WERI-Rb-1 (cell line): ENCODE measurements at places on chromosomes 2 and 18.

- DNase-seq = no peak
Measured at GRCh38 chr18:56853961-56854360, 202.8 kb downstream of the WDR7 start.

DNA sequence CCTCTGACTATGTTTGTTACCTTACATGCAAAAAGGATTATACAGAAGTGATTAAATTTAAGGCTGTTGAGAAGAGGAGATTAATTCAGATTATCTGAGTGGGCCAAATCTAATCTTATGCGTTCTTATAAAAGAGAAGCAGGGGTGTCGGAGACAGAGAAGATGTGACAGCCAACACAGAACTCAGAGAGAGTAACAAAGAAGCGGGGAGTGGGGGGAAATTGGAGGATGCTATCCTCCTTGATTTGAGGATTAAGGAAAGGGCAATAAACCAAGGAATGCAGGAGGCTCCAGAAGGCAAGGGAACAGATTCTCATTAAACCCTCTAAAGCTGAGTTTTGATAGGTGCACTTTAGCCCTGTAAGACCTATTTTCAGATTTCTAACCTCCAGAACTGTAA, 291.3 kb upstream of the REG3G start:
- peak; percentile 66 for DNase-seq

DNA sequence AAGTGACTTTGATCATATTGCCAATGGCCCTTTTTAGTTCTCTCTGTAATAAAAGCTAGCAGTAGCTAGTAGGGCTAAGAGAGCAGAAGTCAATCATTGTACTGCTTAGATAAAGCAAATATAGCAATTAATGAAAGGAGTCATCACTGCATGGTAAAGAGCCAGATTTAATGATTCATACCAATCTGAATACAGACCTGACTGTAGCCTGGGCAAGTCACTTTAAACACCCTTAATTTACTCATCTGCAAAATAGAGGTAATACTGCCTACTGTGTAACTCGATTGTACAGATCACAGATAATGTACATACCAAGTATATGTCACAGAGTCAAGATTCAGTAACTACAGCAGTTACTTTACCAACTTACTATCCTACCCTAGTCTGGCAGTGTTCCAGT, 63.6 kb downstream of the ASXL2 start:
- DNase-seq = no peak

- DNase-seq = no peak
Measured at GRCh38 chr2:204051476-204051875, 114.9 kb downstream of the ICOS start.

DNA sequence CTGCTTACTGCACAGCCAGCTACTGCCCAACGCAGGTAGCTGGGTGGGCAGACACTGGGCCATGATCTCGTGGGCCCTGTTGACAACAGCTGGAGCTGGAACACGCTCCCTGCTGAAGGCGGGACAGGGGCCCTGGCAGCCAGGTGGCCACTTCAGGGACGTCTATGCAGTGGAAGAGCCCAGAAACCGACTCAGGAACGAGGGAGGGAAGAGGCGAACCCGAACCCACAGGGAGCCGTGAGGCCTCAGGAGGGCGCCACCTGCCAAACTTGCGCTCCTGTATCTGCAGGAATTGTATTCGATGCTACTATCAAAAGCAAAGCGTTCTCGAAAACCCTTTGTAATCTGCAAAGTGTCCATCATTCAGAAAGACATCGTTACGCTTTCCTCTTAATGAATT, 198.4 kb downstream of the EIPR1 start:
- DNase-seq = peak; percentile 70

GRCh38 chr18:67589325-67589724, 72.8 kb upstream of the DSEL start:
- DNase-seq = no peak

GRCh38 chr2:120783371-120783791, 47.7 kb downstream of the GLI2 start:
- no peak for DNase-seq

DNA sequence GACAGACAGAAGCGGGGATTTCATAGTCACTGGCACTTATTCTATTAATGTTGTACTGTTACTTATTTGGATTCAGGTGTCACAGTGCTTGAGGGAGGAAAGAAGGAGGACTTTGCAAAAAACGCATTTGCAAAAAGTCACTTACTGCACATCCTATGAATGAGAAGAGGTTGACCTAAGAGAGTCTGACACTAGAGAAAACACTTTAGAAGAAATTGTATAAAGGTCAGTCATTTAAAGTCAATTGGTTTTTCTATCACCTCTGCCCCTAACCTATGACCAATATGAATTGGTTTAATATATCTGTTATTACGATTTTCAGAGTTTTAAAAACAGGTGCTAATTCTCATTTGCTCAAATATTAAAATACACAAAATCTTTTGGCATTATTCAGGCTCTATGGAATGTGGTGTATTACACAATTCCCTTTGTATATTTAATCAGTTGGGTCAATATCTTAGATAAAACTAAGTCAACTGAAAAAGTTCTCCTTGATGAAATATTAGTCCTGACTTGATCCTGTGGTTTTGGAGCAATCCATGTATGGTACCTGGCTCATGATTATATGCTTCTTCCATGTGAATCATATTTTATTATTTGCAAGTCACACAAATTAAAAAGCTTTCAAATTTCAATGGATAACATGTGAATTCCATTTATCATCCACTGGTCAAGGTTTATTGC, 157.4 kb downstream of the CDH2 start:
- no peak for DNase-seq

GRCh38 chr2:197571627-197572271, 55.9 kb downstream of the MOB4 start:
- no peak for DNase-seq

- DNase-seq = no peak
Measured at GRCh38 chr2:119389615-119390306, 23.0 kb downstream of the DBI start.

DNA sequence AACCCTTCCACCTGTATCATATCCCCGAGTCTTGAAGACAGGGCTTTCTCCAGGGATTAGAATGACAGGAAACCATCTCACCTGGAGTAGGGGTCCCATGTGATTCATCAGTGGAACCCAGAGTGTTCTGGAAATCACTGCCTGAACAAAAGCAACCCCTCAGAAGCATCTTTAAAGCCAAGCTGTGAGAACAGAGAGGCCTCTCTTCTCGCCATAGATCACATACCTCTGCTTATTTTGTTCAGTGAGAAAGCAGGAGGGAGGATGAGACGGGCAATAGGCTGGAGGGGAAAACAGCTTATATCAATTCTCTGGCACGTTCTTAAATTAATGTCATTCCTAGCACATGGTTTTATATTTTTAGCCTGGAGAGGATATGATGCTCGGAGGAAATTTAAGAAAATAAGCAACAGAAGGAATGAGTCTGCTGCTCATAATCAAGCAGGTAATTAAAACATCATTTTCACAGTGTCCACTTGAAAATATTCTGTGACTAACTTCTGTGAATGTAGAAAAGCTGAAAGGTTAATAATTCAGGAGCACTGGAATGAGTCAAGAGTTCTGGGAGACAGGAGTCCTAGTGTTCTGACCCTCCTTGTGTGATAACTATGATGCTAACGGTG, 213.6 kb upstream of the SP5 start:
- DNase-seq = no peak

DNA sequence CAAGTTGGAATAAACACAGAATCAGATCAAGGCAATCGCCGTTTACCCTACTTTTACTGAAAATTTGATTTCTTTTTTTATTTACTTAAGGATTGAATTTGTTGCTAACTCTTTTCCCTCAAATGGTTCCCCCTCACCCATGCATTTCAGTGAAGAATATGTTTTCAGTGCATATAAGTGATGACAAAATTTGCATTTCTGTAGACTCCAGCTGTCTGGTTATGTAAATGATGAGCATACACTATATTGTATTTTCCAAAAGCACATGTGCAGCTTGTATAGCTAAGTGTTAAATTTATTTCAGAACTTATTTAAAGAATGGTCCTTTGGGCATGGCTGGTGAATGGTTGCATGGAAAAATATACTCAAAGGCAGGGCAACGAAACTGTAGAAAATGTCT, 437.7 kb downstream of the PTPRM start:
- DNase-seq = no peak

GRCh38 chr18:8776013-8776943, 70.9 kb downstream of the MTCL1 start:
- DNase-seq = peak; percentile 78

- DNase-seq = no peak
Measured at GRCh38 chr2:193542762-193543161, 1348.0 kb upstream of the TMEFF2 start.

DNA sequence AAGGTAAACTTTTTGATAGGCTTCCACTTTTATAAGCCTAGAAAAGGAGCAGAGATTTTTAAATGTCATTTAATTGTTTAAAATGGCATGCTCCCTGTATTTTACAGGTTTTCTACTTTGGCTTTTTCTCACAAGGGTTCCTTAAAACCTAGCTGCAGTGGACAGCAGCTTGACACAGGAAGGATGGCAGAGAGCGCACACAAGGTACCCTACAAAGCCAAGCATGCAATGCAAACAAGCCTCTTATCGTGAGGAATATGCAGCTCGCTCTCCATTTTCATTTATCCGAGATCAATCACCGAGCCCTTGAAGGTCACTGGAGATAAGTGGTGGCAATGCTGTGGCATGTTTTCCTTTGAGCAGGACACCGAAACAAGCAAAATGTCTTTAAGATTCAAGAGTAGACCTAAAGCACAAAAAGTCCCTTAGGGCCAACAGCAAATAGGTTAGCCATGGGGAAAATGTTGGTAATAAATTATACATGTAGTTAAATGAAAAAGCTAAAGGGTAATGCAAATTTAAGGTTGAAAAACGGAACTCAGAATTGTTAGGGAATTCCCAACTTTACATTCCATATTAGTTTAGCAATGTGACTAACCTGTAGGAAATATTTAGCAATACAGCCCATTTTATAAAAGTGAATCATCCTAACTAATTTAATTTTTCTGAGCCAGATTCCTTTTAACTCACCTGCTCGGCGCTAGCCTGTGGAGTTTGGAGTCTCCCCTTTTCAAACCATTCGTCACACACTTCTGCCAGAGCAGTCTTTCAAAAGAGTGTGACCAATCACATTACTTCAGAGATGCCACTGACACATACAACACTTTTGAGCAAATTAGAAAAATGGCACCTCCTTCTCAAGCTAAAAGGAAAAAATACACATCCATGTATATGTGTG, 337.9 kb upstream of the PKDCC start:
- no peak for DNase-seq

DNA sequence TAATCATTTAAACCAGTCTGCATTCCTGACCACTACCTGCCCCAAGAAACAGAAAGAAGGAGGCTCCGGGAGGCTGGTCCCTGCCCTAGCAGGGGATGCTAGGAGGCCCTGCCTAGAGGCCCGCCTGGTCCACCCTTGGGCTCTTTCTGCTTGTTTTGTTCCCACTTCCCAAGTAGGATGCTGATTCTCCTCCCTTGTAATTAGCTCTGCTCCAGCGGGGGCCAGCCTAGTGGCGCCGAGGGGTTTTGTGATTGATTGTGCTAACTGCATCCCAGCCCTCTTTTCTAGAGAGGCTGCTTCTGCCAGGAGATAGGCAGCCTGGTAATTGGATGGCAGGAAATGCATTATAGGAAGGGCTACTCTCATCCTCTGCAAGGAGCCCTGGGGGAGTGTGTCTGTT, 220.0 kb downstream of the LOXHD1 start:
- no peak for DNase-seq

- DNase-seq = no peak
Measured at GRCh38 chr2:197216361-197216979, 94.1 kb downstream of the ANKRD44 start.

- DNase-seq = no peak
Measured at GRCh38 chr2:143030127-143030526, 99.1 kb upstream of the ARHGAP15 start.

DNA sequence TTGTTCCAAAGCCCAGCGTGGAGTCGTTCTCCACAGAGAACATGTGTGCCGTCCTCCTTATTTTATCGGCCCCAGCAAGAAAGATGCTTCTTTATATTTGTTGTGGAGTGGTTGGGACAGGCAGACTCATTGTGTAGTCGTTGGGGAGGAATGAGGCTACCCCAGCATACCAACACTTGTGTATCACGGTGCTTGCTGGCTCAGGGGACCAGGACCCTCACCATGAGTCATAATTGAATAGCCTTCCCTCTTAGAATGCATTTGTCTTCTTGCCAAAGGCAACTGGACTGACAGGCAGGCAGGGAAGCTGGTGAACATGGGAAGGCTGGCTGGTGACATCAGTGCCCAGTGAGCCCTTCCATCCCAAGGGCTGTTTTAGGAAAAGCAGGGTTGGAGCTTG, 4.7 kb downstream of the CAPN10 start:
- DNase-seq = no peak

- no peak for DNase-seq
Measured at GRCh38 chr2:105787376-105788318, 42.9 kb downstream of the NCK2 start.

GRCh38 chr2:135985826-135986393, 484 bp upstream of the DARS1 start:
- DNase-seq = no peak

DNA sequence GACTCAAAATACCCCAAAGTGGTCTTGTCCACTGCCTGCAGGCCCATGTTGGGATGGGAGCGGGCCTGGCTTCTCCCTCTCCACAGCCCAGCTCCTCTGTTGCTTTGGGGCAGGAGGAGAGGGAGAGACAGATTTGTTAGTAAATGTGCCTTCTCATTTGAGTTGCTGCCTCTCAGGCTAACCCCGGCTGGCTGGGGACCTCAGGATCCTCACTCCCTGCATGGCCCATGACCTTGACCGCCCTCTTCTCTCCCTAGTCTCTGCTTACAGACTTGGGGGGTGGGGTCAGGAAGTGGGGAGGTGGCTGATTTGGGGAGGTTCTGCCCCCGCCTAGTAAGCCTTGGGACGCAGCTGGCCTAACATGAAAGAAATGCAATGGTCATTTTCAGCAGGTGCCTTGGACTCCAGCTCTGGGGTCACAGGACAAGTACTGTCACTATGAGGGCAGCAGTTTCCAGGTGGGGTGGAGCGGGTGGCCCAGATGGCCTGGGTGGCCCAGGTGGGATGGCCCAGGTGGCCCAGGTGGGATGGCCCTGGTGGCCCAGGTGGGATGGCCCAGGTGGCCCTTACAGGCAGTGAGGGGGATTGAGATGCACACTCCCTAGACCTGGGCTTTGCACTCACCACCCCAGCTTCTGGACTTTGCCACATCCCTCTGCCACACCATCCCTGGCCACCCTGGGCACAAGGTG, 24.1 kb downstream of the HJURP start:
- DNase-seq = no peak
